A549 treated with ZK216348 at 1 μM for 4 hours (cell line): ENCODE measurements at places on chromosomes 2 and 18. TPM values are rescaled to one million over a fixed set of nuclear protein-coding genes. Genes with fewer than 3 reads are reported as not detected.

The STARD6 gene
- total RNA-seq, result not detected in 5 replicates

The ANO7 gene
- 1.3 to 3.0 TPM (median 2.2 TPM) in 5 replicates for total RNA-seq

The VWC2L gene
- total RNA-seq, result not detected in 5 replicates

The CDKL4 gene
- total RNA-seq, result not detected in 5 replicates

The SERPINB4 gene
- 0.17 to 0.25 TPM (median 0.18 TPM) in 3 of 5 replicates, not detected in the others for total RNA-seq

The RAB17 gene
- total RNA-seq, result 0.16 to 0.33 TPM (median 0.28 TPM) in 4 of 5 replicates, not detected in the other

The PROM2 gene
- total RNA-seq, result 0.11 to 0.19 TPM (median 0.15 TPM) in 3 of 5 replicates, not detected in the others
